Hindlimb muscle (tissue), 1 donor: ENCODE measurements at places on chromosomes 11 and 22. TPM values are rescaled to one million over a fixed set of nuclear protein-coding genes. Genes with fewer than 3 reads are reported as not detected.

APOL5 gene
- polyA plus RNA-seq = 2.0 TPM

P2RX3 gene
- polyA plus RNA-seq = 4.2 TPM

TUB gene
- 9.3 TPM for polyA plus RNA-seq

THAP7 gene
- polyA plus RNA-seq = 19.8 TPM

MUC6 gene
- polyA plus RNA-seq = 0.10 TPM

SCGB1D2 gene
- not detected for polyA plus RNA-seq

OR4C13 gene
- polyA plus RNA-seq = not detected

VWCE gene
- 4.9 TPM for polyA plus RNA-seq

SHANK3 gene
- 22.7 TPM for polyA plus RNA-seq

ARVCF gene
- 134 TPM for polyA plus RNA-seq

BBOX1 gene
- 0.21 TPM for polyA plus RNA-seq

DNA sequence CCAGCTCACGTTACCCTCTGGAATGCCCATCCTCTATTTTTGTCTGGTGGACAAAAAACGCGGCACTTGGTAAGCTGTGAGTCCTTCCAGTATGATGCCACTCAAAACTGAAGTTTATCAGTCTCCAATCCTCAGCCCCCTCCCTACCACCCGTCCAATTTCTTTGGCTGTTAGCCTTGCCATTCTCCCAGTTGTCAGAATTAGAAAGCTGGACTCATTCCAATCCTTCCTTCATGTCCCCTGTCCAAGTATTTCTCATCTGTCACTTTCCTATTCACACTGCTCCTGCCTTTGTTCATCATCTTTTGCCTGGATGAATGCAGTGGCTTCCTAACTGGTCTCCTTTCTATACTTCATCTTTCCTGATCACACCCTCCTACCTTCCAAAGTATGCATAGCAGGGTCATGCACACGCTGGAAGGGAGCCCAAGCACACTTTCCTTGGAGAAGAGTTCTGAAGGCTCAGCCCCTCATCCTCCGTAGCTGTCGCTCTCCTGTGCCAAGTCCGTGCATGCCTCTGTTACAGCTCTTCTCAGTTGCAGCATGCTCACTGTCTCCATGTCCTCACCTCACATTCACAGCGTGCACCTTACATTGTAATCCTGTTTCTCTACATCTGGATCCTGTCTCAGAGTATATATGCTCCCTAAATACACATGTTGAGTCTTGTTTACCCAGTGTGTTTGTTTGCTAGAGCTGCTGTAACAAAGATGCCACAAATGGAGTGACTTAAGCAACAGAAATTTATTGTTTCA lies 19.4 kb downstream of the APLP2 start:
- DNase-seq = no peak

DNA sequence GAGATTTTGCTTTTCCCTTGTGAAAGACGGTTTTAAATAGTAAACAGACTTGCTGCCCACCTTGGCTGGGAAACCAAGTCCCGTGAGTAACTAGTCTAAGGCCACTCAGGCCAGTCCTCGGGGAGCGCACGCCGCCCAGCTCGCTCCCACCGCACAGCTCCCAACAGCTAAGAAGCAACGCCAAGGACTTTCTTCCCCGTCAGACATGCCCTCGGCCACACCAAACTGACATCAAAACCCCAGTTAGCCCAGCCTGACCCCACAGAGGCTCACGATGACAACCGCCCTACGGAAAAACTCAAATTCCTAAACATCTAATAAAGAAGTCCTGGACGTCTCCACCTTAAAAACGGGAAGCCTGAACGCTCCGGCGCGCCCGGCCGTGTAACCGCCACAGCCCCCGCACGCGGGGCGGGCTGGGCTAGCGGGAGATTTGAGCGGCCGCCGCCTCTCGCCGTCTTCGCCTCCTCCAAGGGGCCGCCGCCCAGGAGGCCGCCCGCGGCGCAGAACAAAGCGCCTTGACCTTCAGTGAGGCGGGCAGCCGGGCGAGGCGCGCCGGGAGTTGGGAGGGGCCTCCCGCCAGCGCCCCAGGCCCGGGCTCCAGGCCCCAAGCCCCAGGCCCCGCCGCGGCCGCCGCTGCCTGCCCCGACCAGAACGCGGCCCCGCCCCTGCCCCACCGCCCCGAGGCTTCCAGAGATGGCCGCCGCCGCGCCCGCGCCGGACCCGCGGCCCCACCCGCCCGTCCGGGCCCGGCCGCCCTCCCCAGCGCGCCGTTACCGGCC lies 486 bp downstream of the NAP1L4 start:
- DNase-seq = peak; percentile 59

DNA sequence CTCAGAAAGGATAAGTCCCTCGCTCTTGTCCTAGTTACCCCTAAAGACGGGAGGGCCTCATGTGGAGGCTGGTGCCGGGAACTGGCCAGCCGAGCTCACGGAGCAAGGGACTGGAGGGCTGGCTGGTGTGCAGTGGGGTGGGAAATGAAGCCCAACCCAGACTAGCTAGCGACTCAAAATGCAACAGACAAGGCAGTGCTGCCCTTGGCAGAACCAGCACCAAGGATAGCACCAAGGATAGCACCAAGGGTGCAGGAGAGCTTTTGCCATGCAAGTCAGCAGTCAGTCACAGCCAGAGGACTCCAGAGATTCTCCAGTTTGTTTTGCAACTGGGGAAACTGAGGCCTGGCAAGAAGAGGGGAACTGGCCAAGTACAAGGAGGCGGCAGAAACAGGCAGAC lies 6.5 kb upstream of the BATF2 start:
- no peak for DNase-seq

GRCh38 chr11:100734743-100735527 lies 47.8 kb downstream of the ARHGAP42 start:
- DNase-seq = no peak

DNA sequence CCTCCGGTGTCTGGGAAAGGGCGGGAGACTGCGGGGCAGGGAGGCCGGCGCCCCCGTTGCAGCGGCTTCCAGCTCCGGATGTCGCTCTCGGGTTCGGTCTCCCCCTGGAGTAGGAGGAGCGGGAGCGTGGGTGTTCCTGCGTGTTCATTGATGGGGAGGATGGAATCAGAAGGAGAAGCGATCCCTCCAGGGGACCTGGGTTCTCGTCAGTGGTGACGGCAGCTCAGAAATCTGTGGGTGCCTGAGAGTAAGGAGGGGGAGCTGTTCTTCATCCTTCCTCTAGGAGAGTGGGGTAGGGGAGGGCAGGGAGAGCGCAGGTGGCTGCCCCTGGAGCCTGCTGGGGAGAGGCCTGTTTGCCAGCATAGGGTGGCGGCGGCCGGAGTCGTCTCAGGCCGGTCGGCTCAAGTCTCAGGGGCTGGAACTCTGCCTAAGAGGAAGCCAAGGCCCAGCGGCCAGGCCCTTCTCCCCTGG lies 1.1 kb downstream of the UBASH3B start:
- peak; percentile 46 for DNase-seq

- DNase-seq = no peak
These were observed 321.0 kb downstream of the NTM start for GRCh38 chr11:131691181-131692041.

- no peak for DNase-seq
These were observed 5.5 kb downstream of the TMEM218 start for GRCh38 chr11:125105926-125106325.

- no peak for DNase-seq
These were observed 8.0 kb downstream of the PVALB start for GRCh38 chr22:36808721-36809344.

- DNase-seq = no peak
These were observed 66.5 kb upstream of the GRAMD1B start for GRCh38 chr11:123363556-123363955.

GRCh38 chr11:108135845-108136544 lies 14.6 kb downstream of the ACAT1 start:
- DNase-seq = no peak

- no peak for DNase-seq
These were observed 554 bp upstream of the NRIP3 start for GRCh38 chr11:9004183-9004926.

DNA sequence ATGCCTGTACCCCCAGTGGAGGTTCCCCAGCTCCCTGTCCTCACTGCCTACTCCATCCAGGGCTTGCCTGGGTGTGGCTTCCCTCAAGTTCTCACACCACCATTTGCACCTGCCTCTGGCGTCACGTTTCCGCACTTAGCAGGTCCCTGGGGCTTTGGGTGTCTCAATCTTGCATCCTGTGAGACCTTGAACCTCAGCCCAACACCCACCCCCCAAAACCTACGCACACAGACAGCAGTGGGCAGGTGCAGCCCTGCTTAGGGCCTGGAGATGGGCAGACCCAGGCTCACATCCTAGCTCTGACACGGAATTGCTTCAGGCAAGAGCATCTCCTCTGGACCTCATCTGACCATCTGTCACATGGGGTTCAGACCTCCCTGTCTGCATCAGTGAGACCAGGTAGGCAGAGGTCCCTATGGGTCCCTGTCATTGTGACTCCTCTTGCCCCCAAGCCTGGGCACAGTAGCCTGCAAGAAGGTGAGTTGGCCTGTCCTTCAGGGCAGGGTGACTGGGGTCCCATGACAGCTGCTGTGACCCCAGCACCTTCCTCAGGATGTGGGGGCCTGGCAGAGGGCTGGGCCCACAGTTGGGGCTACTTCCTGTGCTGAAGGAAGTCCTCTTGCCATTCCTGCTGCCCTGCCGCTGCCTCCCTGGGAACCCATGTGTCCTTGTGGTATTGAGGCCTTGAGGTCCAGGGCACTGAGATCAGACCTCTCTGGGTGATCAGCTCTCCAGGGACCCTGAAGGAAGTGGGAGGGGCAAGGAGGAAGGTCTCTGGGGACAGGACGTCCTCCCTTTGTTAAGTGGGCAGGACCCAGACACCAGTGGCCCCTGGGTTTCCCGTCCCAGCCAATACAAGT lies 2.0 kb downstream of the SIPA1 start:
- no peak for DNase-seq

- no peak for DNase-seq
These were observed 14.2 kb downstream of the ARRB1 start for GRCh38 chr11:75337195-75337654.

- peak; percentile 61 for DNase-seq
These were observed 129.1 kb downstream of the SNX19 start for GRCh38 chr11:130787092-130787616.

DNA sequence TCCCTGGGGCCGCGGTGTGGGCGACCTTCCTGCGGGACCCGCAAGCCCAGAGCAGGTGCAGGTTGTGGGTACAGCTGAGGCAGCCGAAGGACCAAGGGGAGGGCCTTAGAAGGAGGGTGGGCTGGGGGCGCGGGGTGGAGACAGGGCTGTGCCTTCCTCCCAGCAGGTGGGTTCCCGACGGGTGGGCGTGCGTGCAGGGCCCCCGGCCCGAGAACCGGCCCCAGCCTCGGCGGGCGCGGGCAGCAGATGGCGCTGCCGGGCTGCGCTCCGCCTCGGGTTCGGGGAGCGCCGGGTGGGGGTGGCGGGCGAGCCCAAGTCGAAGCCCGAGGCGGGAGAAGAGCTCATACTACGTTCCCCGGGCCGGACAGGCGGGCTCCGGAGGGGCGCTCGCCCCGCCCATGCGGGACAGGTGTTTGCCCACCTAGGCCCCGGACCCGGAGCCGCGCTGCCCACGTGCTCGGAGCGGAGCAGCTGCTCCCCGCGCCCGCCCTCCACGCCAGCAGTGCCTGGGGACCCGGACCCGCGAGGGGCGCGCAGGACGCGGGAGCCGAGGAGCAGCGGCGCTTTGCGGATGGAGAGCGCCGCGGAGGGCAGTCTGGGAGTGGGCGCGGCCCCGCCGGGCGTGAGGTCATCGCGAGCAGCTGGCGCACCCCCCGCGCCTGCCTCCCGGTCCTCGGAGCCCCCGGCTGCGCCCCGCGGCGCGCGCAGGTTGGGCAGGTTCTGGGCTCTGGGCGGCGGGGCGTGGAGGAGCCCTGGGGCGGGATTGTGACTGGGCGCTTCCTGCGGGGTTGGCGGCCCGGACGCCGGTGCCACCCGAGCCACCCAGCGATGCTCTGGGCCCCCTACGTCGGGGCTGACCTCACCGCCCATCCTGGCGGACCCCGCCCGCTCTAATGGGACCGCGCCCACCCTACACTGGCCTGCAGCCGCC lies 25.3 kb downstream of the DUSP8 start:
- DNase-seq = peak; percentile 59

DNA sequence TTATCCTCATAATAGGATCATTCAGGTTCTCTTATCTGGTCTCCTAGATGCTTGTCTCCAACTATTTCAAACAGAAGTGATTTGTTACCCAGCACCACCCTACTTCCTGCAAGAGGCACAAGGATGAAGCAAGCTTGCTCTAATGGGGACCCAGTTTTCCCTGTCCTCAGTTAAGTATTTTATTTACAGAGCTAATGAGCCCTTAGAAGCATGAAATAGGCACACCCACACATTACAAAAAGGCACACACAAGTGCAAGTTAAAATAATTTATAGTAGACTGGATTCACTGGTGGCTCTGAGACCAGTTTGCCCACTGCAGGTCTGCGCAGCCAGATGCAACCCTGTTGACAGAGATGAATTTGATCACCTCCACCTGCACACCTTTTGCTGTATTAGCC lies 167.5 kb downstream of the KIRREL3 start:
- DNase-seq = no peak

- DNase-seq = no peak
These were observed 132.2 kb upstream of the PLET1 start for GRCh38 chr11:112392904-112393303.

- peak; percentile 14 for DNase-seq
These were observed 66.5 kb upstream of the CEP126 start for GRCh38 chr11:101848262-101848661.

DNA sequence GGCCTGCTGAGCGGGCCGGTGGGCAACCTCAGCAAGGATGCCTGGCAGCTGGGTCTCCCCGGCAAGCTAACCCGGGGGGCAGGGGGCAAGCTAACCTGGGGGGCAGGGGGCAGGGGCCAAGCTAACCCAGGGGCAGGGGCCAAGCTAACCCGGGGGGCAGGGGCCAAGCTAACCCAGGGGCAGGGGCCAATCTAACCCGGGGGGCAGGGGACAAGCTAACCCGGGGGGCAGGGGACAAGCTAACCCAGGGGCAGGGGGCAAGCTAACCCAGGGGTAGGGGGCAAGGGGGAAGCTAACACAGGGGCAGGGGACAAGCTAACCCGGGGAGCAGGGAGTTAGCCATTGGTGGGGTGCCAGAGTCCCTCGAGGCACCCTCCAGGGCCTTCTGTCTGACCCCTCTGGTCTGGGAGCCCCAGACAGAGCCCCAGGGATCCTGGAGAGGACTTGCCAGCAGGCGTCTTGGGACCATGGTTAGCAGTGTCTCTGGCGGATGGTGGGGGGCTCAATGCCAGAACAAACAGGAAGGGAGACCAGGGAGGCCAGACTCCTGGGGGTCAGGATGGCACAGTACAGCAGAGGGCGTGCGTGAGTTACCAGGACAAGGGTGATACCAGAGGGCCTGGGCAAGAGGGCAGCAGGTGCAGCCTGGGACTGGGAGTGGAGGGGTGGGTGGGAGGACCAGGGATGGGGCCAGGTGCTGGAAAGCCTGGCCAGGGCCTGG lies 16.1 kb downstream of the IGF2 start:
- DNase-seq = no peak

DNA sequence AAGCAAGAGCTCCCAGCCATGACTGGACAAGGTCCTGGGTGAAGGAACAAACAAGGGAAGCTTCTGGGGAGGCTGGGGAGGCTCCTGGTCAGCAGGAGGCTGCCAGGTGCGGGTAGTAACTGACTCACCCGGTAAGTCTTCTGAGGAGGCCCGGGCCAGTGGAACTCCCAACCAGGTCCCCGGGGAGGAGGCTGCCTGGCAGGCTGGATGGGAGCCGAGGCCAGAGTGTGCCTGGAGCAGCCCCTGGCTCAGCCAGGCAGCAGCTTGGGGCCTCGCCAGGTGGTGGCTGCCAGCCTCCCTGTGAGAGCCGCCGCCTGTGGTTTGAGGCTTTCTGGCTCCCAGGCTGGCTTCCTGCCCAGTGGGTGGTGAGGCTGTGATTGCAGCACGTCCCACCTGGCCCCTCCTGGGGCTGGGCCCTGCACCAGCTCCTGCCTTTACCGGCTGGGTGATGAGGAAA lies 46.2 kb downstream of the IGF2 start:
- no peak for DNase-seq
